ENCODE measurements at places on chromosomes 3 and 15.
A peak's percentile ranks its signal among the peaks of the same experiment; 100 is the strongest.

DNA sequence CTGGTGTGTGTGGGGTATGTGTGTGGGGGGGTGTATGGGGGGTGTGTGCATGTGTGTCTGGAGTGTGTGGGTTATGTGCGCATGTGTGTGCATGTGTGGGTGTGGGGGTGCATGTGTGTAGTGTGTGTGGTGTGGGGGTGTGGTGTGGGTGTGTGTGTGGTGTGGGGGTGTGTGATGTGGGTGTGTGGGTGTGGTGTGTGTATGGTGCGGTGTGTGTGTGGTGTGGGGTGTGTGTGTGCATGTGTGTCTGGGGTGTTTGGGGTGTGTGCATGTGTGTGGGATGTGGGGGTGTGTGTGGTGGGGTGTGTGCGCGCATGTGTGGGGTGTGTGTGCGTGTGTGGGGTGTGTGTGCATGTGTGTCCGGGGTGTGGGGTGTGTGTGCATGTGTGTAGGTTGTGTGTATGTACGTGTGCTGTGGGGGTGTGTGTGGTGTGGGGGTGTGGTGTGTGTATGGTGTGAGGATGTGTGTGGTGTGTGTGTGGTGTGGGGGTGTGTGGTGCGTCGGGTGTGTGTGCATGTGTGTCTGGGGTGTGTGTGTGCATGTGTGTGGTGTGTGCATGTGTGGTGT, 6.2 kb upstream of the OCA2 start:
- no peak for DNase-seq

- no peak for DNase-seq
These were observed 96.7 kb downstream of the SV2B start for GRCh38 chr15:91196768-91197167.

- DNase-seq: no peak
These were observed 44.4 kb upstream of the PSMD6 start for GRCh38 chr3:64067506-64068346.

DNA sequence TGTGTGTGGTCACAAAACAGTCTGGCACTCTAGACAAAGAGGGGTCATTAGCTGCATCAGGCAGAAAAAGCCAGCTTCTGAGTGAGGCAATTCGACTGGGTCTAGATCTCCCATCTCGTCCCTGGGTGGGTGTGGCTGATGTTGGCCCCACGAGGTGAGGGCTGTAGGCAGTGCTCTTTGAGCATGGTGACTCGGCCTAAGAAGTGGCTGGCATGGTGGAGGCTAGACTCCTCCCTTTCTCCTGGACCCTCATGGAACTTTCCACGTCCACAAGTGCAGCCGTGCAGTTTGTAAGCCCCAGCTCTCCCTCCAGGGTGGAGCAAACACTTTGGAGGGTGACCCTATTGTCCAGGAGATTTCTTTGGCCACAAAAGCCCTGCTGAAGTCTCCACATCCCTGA, 134.1 kb downstream of the OPA1 start:
- DNase-seq: no peak

DNA sequence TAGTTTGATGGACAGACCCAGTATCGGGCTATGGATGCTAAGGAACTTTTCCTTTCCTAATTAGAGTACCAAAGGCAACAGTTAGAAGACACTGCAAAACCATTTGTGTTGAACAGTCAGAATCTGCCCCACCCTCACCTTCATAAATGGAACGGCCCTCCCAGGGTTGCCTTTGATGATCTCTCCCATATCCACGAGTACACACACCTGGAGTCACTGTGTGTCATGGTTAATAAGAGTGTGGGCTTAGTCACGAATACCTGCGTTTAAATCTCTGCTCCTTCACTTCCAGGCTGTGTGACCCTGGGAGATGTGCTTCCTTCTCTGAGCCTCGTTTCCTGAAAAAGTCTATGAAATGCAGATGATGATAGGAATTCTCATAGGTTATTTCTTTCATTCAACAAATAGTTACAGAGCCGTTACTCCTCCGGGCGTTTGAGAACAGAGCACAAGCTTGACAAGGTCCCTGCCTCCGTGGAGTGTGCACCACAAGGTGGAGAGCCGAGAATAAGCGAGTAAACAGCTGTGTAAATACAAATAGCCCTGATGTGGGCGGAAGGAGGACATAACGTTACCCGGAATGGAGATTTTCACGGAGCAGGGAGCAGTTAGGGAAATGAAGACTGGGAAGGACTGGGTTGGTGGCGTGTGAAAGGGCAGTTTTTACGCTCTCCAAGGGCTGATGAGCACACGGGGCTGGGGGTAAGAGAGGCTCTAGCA, 6.7 kb downstream of the SLC51A start:
- DNase-seq: no peak

DNA sequence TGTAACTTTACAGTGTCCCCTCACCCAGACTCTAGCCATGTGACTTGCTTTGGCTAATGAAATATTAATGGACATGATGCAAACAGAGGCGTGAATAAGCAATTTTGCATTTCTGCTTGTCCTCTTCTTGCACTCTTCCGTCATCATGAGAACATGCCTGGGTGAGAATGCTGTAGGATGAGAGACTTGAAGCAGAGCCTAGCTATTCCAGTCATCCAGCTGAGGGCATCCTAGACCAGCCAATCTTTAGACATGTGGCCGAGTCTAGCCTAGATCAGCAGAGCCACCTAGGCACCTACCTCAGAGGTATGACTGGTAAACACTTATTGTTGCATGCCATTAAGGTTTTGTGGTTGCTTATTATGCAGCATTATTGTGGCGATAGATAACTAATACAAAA, 450.5 kb upstream of the AZI2 start:
- no peak for DNase-seq

GRCh38 chr3:12438318-12438717, 46.0 kb upstream of the TSEN2 start:
- DNase-seq: no peak

- no peak for DNase-seq
These were observed 516.8 kb upstream of the PROK2 start for GRCh38 chr3:72301779-72302178.

DNA sequence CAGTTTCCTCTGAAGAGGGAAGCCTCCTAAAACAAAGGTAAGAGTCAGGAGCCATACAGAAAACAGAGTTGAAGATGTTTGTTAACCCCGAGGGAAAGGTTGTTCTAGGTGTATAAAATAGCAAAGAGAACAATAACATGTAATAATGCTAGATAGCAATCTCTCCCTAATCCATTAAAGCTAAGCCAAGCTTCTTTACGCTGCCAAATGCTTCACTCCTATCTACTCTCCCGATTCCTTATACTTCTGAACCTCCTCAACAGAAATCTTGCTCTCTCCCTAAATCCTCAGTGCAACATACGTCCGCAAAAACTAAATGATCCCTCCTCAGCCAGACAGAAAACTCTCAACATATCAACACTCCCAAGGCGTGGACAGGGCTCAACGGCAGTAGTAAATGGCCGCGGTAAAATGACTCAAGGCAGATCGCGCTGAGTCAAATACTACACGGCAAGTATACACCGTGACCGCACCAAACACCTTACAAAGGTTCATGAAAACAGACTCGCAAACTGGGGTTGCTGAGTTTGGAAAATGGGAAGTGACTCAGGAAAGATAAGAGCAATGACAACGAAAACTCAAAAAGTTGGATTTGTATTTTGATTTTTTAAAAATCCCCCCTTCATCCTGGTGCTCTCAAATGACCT, 682 bp downstream of the CLDND1 start:
- peak; percentile 36 for DNase-seq

DNA sequence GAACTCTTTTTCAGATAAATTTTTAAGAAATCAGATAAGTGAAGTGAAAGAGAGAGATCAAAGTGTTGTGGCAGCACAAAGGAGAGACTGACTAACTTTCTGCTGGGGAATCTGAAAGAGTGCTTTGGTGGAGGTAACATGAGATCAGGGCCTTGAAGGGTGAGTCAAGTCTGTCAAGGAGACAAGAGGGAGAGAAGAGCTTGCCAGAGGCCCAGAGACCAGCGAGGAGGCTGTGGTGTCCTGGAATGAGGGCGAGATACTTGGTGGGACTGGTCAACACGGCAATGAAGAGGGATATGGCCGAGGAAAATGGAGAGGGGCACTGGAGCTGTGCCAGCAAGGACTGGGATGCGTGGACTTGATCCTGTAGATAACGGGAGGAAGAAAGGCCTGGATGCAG, 4.6 kb downstream of the TADA3 start:
- DNase-seq: no peak

DNA sequence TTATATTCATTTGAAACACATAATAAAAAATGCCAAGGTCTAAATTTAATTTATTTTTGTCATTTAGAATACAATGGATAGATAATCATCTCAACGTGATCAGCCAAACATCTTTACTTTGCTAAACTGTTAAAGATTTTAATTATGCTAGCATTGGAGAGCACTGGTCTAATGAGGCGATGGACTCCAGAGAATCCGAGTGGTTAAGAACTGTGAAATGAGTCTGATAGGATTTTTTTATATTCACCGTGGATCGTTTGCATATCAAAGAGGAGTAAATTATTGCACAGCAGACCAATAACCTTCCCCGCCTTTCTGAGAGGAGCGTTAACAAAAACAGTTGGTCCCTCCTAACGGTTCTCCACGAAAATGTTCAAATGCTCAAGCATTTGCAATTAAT, 540.8 kb downstream of the FOXP1 start:
- no peak for DNase-seq

DNA sequence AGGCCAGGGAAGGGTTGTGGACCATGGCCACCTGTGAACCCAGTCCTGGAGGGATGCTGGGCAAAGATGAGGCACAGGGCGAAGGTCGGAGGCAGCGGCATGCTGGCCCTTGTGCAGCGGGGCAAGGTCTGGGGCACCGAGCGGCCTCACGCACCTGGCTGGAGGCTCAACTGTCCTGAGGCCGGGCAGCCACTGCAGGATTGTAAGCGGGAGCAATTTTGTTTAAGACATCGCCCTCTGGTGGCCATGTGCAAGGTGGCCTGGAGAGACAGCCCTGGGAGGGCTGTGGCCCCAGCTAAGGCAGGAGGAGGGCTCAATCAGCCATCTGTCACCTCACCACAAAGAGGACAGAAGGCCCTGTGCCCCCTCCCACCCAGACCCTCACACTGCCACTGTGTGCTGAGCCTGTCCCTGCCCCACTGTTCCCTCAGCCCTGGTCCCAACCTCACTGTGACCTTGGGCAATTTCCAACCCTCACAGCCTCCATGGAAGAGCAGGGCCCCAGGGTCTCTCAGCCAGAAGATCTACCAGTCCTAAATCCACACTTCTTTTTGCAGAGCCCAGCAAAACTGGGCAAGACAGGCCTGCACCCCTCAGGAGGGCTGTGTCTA, 46.2 kb downstream of the TPRA1 start:
- peak; percentile 55 for DNase-seq

GRCh38 chr3:132241776-132242514, 75.3 kb upstream of the ACP3 start:
- DNase-seq: no peak

DNA sequence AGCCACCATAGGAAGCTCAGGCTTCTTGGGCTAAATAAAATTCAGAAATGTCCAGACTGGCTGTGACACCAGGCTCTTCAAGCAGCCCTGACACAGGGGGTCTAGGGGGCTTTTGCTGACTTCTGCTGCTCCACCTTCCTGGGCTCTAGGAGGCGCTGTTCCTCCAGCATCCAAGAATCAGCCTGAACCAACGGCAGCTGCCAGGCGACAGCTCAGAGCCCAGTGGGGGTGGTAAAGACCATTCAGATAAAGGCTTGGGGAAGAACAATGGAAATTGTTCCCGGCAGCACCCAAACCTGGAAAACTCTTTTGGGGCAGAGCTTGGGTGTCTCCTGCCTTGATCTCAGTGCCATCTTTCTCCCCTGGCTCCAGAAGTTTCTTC, 21.6 kb upstream of the PSTPIP1 start:
- peak; percentile 51 for DNase-seq

DNA sequence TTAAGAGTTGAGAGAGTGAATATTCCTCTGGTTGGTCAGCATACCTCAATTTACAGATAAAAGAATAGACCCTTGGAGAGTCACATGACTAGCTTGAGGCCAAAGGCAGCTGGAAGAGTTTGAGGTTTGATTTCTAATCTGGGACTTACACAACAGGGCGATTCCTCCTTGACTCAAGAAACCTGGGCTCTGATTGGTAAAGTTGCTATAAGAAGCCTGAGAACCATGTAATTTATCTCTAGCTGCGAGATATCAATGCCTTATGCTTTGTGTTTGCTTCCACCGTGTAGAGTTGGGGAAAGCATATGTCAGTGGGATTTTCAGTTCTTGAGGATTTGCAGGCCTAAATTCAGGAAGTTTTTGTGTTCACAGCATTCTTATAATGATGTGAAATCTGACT, 206.0 kb downstream of the KLHL25 start:
- no peak for DNase-seq

- DNase-seq: no peak
These were observed 40.3 kb downstream of the CORO2B start for GRCh38 chr15:68618908-68619698.

DNA sequence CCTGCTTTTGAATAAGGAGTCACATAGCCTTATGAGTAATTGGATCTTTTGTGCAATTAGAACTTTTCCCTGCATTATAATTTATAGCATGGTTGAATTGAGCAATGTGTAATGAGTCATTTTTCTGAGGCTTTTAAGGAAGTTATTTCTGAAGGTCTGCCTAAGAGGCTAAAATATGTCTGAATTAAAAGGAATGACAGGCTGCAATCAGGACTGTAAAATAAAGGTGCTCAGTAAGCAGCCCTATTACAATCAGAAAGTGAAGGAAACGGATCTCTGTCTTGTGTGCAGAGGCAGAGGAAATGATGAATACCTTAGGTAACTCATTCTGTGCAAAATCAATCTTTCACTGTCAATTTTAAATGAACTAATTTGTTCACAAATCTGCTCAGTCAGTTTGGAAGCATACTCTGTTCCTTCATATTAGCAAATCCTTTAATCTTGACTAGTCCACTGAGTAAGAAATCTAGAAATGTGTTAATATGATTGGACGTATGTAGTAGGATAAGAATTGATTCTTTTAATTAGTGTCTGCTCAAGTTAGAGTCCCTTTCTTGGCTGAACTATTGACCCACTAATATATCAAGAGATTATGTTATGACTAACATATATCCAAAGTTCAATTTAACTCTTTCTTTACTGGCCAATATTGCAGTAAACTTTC, 290.1 kb downstream of the ZIC1 start:
- DNase-seq: no peak

GRCh38 chr3:128950223-128950938, 43.5 kb downstream of the CFAP92 start:
- no peak for DNase-seq

DNA sequence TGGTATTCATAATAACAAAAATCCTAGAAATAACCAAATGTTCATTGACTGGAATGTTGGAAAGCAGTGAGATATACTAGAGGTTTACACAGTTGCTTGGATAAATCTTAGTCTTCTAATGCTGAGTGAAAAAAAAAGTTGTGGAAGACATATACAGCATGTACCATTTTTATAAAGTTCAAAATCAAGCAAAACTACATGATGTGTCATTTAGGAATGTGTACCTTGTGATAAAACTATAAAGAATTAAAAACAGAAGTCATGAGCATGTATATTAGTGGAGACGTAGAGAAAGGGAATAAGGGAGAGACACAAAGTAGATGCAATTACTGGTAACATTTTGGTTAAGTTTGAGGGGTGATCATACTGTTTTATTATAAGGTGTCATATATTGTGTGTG, 45.2 kb downstream of the FBXL2 start:
- DNase-seq: no peak

GRCh38 chr3:108722724-108723123, 34.5 kb downstream of the RETNLB start:
- DNase-seq: no peak

Data from stimulated activated CD4-positive, alpha-beta T cell treated with anti-CD3 and anti-CD28 coated beads, Interleukin-1b, Interleukin-23, amount 100 ng/mL, for 4 hours (primary cell).